ENCODE measurements at places on chromosomes 12 and 14.

DNA sequence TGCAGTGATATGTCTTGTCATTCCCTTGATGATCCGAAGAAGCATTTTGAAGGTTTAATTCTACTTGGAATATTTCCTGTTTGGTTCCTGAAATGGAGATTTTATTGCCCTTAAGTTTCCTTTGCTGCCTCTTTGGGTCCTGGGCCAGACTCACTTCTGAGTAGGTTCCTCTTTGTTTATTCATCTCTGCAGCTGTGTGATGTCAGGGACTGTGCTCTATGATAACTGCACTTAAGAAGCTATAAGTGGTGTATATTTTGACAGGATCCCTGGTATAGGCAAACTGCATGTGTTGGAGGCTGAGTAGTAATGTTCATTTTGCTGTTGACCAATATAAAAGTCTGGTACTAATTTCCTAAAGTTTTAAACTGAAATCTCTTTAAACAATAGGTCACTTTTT, at the start of gene KLRC4:
TSS of gene KLRC4 (minus strand) at position 366 of the 400 bp plus-strand sequence. CDS start at position 184, 182 bp downstream.
- DNase-seq, result no peak

DNA sequence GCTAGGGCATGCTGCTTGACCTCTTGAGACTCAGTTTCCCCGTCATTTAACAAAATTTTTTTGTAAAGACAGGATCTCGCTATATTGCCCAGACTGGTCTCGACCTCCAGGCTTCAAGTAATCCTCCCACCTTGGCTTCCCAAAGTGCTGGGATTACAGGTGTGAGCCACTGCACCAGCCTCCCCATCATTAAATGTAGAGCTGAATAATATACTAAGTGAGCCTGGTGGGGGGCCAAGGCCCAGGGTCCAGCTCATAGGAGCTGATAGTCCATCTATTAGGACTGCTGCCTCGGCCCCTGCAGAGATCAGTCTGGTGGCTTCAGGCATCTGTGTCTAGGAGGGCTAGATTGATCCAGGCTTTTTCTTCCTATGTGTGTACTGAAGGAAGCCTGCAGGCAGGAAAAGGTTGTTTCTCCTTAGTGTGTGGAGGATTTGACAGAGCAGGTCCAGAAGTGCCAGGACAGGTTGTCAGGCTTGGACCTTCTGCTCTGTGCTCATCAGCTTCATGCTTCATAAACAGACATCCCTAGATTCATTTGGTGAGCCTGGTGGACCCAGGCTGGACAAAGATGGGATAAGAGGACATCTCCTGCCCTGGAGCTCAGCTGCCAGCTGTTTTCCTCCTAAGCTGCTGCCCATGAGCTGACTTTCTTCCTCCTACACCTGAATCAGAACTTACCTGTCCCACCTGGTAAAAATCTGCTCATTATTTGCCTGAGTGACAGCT, 135.4 kb downstream of the ZFP36L1 start:
- DNase-seq, result no peak

DNA sequence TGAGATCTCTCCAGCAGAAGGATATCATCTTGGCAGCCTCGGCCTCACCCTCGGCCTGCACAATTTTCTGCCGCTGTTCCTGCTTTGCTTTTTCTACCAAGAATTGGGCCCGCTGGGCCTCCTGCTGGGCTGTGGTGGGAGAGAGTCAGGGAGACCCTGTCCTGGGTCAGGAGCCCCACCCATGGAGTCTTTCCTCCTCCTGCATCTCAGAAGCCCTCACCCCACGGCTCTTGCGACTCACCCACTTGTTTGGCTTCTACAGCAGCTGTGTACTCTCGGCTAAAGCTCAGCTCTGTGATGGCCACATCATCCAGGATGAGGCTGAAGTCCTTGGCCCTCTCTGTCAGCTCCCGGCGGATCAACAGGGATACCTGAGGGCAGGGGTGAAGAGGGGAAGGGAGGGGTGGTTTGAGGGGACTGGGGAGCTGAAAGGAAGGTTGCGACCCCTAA, 2.8 kb downstream of the PHB2 start:
- DNase-seq, result no peak

DNA sequence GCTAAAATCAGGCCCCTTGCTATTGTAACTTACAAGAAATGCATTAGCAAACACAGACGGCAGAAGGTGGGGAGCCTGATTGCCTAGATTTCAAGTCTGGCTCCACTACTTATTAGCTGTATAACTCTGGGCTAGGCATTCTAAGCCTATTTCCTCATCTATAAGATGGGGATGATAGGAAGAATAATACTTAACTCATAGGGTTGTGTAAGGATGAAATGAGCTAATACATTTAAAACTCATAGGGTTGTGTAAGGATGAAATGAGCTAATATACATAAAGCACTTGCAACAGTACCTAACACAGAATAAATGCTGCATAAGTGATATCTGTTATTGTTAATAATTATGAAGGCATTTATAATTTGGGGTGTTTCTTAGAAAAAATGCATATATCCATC, 60.1 kb upstream of the DIO2 start:
- no peak for DNase-seq

GRCh38 chr12:104384141-104384880, 72.4 kb upstream of the CHST11 start:
- DNase-seq, result no peak

DNA sequence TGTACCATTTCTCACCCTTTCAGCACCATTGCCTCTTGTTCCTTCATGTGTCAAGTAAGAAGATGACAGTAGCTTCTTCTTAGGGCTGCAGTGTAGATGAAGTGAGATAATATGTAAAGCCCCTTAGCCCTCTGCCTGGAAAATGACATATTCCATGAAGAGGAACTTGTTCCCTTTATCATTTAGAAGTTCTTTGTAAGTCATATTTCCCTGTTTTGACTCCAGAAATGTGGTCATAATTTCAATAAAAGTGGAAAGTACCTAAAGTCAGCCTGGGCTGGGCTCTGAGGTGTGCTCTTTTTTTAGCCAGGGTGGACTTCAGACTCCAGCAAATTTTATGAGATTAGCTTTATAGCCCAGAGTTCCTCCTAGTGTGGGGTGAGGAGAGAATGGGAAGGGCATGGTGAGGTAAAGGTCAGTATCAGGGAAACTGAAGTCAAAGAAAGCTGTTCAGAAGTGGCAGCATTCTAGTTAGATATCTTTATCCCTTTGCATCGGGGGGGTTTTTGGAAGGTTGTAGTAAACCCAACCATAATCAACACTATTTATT, 92.5 kb downstream of the TMCC3 start:
- DNase-seq, result no peak

DNA sequence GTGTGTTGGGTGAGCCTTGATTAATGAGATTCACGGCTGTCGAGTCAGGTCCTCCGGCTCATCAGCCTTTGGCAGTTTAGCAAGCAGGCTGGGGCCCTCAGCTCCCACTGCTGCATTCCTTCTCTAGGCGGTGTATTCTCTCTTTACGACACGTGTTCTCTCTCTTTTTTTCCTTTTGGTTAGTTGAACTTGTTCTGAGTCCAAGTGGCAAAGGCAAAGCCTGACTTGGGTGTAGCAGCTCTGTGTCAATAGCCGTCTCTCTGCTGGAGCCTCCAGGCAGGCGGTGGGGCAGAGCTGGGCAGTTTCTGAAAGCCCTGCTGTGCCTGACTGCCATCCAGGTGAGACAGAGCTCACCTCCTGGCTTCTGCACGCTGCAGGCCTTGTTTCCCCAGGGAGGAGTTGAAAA, 46.6 kb downstream of the SUSD6 start:
- DNase-seq, result no peak

DNA sequence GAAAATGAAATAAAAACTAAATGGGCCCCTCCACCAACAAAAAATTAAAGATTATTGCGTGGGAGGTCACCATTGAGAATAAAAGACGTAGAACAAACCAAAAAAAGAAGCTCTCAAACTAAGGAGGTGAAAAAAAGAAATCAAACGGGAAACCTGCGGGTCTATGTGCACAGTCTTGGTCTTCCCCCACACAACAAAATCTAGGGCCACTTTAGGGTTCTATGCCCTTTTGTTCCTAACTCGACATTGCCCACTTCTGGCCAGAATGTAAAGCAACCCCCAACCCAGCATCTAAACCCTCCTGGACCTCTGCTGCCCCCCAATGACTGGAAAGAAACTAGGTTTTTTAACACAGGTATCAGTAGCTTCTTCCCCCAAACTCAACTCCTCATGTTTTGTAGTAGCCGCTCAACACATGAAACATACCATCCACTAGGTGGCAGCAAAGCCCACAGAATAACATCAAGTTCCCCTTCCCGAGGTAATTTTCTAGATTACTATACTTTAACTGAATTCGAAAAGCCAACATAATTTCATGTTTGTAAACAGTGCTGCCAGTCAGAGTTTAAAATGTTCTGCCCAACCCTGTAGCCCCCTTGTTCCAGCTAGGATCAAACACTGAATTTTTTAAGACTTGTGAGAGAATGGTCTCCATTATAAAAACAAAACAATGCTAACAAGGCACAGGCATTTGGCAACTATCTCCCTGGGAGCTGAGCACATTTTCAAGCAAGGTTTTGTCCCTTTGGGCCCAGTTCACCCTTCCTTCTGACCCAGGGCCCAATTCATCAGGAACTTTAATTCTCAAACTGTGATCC, 18.7 kb downstream of the DAD1 start:
- DNase-seq, result peak; percentile 82

- no peak for DNase-seq
These were observed 187.8 kb downstream of the TBX5 start for GRCh38 chr12:114218136-114218535.

DNA sequence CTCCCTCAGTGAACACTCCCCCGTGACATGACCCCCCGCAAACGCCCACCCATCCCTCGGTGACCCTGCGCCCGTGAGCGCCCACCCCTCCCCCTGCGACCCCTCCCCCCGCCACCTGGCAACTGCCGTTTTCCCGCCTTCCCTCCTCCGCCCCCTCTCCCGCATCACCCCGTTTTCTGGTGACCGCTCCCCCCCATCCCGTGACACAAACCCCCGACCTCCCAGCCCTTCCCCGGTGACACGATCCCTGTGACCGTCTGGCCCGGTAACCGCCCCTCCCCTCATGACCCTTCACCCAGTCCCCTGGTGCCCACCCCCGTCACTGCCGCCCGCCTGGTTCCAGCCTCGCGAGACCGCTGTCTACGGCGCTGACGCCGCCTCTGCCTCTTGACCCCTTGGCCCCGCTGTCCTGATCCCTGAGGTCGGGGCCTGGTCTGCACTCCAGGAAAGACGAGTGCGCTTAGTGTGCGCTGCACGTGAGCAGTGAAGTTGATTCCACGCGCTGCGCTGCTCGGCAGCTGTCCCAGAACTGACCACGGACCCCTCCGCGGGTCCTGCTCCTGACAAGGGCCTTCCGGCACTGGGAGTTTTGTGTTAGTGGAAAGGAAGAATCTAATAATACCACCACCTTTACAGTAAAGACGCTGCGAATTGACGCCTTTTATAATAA, 59.4 kb downstream of the DDX51 start:
- peak; percentile 44 for DNase-seq

- DNase-seq, result no peak
These were observed 157.6 kb downstream of the SUDS3 start for GRCh38 chr12:118534003-118534402.

- DNase-seq, result no peak
These were observed 4.3 kb downstream of the KRR1 start for GRCh38 chr12:75507086-75507485.

DNA sequence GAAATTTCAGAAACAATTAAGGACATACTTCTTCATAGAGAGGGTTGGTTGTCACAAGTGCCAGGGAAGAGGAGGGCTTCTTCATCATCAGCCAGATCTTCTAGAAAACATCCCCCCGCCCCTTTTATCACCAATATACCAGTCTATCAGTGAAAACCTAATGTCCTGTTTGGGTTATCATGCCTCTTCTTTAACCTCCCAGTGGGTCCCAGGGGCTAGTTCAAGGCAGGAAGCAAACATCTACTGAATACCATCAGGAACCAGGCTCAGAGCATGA, 13.3 kb upstream of the KRT86 start:
- no peak for DNase-seq

DNA sequence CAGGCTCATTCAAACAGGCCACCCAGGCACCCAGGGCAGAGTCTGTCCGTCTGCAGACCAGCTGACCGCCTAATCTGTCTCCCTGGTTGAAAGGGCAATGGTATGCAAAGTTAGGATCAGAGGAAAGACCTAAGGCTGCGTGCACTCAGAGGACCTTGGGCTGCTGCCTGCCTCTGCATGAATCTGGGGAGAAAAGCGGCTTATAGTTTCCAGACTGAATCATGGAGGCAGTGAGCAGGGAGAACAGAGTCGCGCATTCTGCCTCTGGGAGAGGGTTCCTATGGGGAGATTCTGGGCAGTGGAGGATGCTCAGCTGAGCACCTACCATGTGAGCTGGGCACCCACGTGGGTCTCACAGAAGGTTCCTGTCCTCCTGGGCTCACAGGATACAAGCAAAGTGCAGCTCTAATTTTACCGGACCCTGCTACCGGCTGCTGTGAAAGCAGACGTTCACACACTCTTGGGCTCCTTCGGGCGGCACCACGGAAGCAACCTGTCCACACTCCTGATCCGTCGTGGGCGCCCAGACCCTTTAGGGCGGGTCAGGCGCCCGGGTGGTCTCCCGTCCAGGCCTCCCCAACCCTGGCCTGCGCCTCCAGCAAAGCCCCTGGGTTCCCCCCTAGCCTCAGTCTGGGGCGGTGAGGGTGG, 772 bp downstream of the SCARB1 start:
- DNase-seq, result no peak

- no peak for DNase-seq
These were observed 76.8 kb downstream of the DAD1 start for GRCh38 chr14:22512106-22512814.

- DNase-seq, result peak; percentile 22
These were observed 86.9 kb upstream of the TTC7B start for GRCh38 chr14:90903101-90903500.

DNA sequence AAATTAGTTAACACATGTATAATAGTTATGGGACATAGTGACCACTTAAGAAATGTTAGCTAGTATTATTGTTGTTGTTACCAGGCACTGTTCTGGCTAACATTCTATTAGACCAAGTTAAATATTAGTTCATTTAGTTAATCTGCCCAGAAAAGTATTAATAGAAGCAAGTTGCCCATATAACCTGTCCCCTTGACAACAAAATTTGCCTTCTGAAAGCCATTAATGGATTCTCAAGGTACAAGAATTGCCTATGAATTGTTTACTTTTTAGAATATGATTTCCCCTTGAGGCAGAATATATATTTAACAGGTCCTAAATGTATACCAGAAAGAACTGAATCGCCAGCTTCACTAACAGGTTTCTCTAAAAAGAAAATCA, 167.3 kb upstream of the TMCC3 start:
- no peak for DNase-seq

DNA sequence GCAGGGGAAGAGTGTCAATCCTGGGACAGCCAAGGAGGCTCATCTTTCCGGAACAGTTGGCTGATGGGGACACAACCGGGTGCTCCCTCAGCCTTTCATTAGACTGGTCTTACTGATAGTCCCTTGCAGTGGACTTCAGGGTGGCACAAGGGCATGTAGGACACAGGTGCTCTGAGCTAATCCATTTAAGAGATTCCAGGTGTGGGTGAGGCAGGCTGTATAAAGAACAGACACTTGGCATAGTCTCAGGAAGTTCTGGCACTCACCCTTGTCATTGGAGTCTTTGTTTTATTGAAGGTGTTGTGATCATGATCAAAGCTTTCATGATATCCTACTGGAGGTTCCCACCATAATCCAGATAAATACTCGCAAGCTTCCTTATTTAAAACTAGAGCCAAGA, 341.6 kb downstream of the EMP1 start:
- DNase-seq, result no peak
